ENCODE measurements at places on chromosomes 12 and 14.

GRCh38 chr12:15206831-15207389 is 14.3 kb downstream of the RERG start:
- DNase-seq, result no peak

GRCh38 chr14:59852350-59852749 is 18.2 kb downstream of the RTN1 start:
- DNase-seq, result no peak

DNA sequence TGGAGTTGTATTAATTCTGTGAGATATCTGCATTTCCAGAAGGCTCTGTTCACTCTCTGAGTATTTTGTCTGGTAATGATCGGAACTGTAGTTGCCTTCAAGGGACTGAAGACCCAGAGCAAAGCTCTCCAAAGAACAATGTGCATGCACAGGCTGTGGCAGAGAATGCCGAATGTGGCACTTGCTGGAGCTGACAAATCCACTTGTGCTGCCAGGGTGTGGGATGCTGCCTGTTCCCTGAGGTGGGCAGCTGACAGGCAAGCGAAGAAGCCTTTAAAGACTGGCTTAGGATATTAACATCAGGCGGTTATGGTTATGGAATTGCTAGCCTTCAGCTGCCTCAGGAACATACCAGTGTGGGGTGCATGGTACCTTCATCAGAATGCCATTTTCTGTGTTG is 419.9 kb upstream of the ATP2B1 start:
- no peak for DNase-seq

GRCh38 chr14:90661866-90662265 is 154.4 kb downstream of the TTC7B start:
- no peak for DNase-seq

DNA sequence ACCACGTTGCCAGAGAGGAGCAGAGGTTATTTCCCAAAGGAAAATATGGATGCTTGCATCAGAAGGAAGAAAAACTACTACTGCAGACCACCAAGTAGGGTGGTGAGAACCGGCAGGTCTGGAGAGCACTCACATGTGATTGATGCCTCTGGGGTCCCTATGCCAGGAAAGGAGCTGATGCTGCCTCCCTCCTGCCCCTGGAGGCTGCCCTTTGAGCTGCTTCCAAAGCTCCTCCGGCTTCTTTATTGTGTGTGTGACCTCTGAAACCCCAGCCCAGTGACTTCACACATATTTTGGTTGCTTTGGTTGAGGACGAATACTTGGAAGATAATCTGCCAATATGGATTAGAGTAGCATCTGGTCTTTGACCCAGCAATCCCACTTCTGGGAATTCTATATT is 133.4 kb downstream of the AACS start:
- no peak for DNase-seq

DNA sequence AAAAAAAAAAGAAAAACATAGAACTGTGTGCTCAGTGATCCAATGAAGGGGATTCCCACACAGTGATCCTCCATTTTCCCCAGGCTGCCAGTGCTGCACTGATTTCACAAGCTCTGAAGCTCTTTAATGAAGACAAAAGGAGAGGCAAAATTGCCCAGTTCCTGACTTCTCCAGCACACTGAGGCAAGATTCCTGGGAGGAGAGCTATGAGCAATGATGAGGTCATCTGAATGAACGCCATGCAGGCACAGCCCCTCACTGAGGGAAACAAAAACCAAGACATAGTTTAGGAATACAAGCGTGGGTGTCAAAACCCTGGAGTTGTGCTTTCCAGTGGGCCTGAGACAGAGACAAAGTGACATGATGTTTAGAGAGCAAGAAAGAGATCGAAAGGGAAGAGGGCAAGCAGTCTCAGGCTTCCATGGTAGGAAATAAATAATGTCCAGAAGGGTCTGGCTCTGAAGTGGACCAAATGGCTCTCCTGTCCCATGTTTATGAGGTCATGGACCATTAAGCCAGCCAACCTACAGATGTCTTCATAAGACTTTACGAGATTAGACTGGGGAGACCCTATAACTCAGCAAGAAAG is 40.9 kb upstream of the SMUG1 start:
- peak; percentile 80 for DNase-seq

GRCh38 chr12:104957719-104958000 is 430 bp downstream of the SLC41A2 start:
- peak; percentile 19 for DNase-seq

- DNase-seq, result no peak
Observed at GRCh38 chr12:26841085-26841484, 8.1 kb upstream of the ITPR2 start.

GRCh38 chr12:111035578-111036301 is 115.4 kb upstream of the MYL2 start:
- DNase-seq, result no peak

DNA sequence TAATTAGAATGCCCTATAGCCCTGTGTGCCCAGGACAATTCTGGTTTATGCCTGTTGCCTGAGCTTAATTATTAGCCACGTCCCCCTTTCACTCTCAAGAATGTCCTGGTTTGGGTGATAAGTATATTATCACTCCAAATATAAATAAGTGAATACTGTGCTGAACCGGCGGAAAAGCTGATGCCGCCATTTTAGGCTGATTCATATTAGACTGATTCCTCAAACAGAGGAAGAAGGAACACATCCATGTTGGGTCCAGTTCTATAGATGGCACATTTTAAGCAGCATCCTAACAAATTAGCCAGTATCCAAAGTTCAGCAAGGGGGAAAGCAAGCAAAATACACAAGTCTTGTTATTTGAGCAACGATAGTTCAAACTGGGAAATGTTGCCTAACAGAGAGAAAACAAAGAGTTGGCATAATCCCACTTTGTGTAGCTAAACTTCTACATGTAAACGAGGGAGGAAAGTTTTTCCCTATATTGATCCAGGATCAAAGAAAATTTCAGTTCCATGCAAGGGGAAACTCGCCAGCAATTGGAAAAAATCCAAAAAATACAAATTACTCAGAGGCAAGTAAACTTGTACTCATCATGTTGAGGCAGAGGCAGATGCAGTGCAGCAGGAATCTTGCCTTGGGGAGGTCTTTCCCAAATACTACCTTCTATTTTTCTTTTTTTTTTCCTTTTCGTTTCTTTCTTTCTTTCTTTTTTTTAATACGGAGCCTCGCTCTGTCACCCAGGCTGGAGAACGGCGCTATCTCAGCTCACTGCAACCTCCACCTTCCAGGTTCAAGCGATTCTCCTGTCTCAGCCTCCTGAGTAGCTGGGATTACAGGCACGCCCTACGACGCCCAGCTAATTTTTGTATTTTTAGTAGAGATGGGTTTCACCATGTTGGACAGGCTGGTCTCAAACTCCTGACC is 96.2 kb downstream of the ITPR2 start:
- no peak for DNase-seq

- DNase-seq, result peak; percentile 60
Observed at GRCh38 chr14:67371247-67372148, 11.4 kb downstream of the EIF2S1 start.

DNA sequence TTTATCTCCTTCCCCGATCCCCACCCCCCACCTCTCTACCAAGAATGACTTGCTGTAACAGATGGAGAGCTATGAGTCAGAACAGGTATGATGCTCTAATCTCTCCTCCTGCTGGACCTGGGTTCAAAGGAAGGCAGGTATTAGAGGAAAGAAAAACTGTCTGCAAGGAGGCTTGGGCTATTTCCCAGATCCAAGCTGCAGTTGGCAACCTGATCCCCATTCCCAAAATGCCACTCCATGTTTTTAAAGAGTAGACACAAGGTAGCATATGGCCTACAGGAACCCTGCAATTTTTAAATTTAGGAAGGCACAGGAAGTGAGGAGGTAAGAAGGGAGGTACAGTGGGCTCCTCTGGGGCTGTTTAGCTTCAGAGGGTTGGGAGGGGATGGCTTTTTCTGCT is 33.0 kb downstream of the SRRM4 start:
- no peak for DNase-seq

GRCh38 chr14:94821705-94822104 is 51.8 kb upstream of the GSC start:
- DNase-seq, result no peak

DNA sequence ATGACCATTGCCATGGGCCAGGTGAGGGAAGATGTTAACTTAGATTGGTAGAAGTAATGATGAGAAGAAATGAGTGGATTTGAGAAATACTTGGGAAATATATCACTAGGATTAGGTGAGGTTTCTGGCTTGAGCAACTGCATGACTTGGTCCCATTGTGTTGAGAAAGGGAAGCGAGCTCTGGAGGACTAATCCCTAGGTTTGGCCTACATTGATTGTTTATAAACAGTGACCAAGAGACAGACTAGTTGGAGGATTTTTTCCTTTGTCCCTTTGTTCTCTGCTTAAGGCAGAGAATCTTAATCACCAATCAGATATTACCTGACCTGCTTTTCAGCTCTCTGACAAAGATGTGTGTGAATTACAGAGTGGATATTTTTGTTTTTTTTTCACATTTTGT is 100.5 kb downstream of the AEBP2 start:
- no peak for DNase-seq

- no peak for DNase-seq
Observed at GRCh38 chr14:31479027-31479426, 8.8 kb downstream of the GPR33 start.

GRCh38 chr12:52224151-52224550 is 8.9 kb upstream of the KRT7 start:
- DNase-seq, result peak; percentile 65

DNA sequence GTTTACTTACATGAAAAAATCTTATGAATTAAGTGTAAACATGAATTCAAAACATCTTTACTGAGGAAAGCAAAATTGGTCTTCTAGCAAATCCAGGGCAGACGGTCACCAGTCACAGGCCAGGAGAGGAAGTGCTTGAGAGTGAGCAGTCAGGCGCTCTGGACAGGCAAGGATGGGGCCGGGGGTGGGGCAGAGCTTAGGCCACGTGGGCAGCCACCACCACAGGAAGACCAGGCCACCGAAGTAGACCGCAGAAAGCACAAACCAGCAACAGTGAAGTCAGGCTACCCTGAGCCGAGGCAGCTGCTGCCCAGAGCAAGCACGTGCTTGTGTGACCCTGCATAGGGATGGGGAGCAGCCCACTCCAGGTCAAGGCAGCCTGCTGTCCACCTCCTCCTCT is 33.5 kb downstream of the SLC6A12 start:
- DNase-seq, result peak; percentile 89

Data from inflammatory macrophage treated with lipopolysaccharide for 4 hours (primary cell).